ENCODE measurements at places on chromosomes 2 and 18.

- DNase-seq: no peak
Measured at GRCh38 chr2:173326806-173327205, 27.9 kb upstream of the CDCA7 start.

GRCh38 chr18:34859496-34859895, 149.4 kb downstream of the DTNA start:
- DNase-seq: no peak

DNA sequence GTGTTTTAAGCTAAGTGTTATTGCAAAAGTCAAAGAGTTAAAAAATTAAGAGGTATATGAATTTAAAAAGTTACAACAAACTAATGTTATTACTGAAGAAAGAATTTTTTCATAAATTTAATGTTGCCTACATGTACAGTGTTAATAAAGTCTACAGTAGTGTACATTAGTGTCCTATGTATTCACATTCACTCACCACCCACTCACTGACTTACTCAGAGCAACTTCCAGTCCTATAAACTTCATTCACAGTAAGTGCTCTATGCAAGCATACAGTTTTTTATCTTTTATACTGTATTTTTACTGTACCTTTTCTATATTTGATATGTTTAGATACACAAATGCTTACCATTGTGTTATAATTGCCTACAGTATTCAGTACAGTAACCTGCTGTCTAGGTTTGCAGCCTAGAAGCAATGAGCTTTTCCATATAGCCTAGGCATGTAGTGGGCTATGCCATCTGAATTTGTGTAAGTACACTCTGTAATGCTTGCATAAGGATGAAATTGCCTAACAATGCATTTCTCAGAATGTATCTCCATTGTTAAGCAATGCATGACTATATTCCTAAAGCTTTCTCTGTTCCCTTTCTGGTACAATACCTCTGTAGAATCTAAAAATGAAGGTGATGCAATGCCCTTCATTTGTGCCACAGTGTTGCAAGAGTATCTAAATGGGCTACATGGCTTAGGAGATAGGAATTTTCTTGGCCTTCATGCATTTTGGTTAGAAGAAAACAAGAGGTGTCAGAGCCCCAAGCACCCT, 370.8 kb upstream of the NT5C1B start:
- no peak for DNase-seq

- no peak for DNase-seq
Measured at GRCh38 chr18:32734442-32734841, 38.4 kb downstream of the KLHL14 start.

DNA sequence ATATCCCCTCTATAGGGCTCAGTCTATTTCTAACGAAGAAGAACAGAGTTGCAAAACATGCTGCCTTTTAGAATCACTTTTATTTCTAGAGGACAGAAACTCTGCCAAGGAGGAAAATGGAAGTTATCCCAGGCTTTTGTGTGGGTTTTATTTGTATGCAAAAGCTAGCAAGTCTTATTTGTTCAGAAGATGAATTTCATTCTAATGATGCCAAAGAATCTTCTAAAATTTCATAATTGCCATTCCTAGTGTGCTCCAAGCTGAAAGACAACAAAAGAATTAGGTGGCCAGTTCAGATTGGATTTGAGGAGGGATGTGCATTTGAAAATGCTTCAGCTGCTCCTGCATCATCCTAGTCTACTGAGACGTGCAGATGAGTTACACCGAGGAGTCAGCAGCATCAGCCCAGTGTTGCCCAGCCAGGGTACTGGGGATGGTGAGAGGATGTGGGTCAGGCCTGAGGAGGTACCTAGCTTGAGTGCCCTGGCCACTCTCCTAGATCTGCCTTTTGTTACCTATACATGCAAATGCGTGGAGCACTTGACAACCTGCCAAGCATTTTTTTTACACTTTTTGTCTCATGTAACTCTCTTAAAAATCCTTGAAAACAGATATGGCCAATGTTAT, 80.1 kb downstream of the KCNS3 start:
- no peak for DNase-seq

DNA sequence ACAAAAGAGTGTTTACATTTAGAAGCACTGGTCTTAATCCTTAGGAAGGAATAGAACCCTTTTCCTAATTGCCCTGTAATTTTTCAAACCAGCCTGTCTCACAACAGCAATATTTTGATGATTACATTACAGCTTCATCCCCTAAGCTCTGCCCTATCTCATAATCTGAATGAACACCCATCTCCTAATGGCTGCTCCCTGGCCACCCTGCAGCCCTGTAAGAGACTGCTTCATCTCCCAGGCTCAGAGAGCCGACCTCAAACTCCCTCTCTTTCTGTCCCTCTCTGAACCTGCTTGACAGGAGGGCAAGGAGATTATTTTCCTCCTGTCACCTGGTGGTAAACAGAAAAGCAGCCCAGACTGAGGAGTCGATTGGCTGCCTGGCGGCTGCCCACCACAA, 107.8 kb downstream of the MAIP1 start:
- DNase-seq: no peak

Data from NCI-H526 treated with DMSO at 0.1 percent for 48 hours (cell line).